ENCODE measurements at places on chromosomes 5 and 9.

- no peak for DNase-seq
Observed at GRCh38 chr9:97564291-97565175, 63.1 kb downstream of the TMOD1 start.

GRCh38 chr5:134738963-134739661 lies 764 bp downstream of the CAMLG start:
- peak; percentile 31 for DNase-seq

- DNase-seq, result no peak
Observed at GRCh38 chr9:131272212-131272611, 4.1 kb downstream of the FAM78A start.

DNA sequence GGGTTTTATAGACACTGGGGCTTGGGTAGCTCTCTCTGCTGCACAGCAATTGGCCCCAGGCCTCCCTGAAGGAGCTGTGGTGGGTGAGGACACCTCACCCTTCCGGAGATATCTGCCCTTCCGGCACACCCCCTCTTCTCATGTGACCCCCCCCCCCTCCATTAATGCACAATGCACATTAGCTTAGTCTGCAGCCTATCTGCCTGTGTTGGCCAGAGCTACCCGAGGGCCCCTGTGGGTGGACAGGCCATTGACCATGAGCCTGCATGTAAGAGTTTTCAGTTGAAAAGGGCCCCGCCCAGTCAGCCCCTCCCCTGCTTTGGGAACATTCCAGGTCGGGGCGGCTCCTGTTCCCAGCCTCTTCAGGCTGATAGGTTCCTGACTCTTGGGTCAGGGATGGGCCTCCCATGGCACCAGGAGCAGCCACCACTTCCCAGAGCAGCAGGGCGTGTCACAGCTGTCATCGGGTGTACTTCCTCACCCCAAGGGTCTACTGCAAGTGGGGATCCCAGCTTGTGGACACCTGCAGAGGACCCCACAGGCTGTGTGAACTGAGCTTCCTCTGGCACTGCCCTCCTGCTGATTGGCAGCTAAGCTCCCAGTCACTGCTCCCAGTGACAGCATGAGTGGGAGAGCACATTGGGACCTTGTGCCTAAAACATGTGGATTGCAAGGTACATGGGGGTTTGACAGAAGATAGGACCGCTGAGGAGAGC lies 17.8 kb downstream of the PHF2 start:
- DNase-seq, result no peak

DNA sequence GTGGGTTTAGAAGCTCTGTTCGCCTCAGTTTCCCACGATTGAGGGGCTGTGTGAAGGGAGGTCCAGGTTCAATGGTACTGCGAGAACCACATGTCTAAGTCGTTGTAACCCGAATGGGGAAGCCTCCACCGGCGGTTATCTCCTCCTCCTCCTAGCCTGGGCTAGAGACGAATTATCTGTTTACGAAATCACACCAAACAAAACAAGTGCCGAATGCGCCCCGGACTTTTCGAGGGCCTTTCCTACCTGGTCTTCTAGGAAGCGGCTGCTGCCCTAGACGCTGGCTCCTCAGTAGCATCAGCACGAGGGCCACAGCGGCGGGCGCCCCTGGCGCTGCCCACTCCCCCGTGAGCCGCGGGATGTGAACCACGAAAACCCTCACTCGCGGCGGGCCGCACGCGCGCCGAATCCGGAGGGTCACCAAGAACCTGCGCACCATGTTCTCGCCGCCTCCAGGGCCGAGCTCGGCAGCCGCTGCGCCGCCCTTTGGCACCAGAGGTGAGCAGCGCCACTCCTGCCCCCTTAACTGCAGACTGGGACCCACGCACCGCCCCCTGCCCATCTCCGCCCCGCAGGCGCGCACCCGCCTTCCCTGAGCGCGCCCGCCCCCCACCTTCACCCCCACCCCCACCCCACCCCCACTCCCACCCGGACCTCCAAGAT lies at the start of gene CDKN2A:
Gene CDKN2A (minus strand): TSS at position 500 of the 663 bp plus-strand sequence.
- DNase-seq, result no peak

GRCh38 chr9:23563517-23563916 lies 262.5 kb downstream of the ELAVL2 start:
- no peak for DNase-seq

DNA sequence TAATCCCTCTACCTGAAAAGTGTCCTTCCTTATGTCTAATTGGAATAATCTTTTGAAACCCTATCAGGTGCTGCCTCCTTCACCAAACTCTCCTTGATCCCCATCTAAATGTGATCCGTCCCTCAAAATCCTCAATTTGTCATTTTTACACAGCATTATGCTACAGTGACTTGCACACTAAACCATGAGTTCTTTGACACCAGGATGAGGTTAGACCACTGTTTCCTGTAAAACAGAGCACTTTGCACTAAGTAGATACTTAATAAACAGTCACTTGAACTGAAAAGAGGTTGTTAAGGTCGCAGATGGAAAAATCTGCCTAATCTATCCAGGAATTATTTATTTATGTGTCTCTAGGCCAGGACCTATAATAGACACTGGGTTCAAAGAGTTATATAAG lies 44.2 kb upstream of the TLX3 start:
- no peak for DNase-seq

DNA sequence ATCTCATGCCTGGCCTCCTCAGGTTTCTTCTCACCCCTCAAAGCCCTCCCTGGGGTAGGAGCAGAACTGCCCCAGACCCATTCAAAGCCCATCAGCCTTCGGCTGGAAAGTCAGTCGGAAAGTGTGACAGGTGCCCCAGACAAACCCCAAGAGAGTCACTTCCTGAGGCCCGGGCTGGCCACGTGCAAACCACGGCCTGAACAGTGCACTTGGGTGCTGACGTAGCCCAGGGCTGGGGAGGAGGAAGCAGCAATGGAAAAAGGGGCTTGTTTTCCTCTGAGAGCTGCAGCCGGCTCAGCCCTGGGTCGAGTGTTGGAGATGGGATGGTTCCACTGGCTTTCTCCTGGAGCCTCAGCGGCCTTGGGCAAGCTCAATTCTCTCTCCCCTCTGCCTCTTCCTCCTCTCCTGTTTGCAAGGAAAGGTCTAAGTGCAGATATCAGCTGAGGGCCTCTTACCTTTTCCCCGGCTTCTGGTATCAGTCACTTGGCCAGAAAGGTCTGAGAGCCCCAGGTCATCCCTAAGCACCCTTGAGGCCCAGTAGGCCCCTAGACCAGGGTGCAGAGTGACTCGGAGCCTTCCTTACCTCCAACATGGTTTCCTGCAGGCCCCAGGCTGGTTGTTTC lies 5.9 kb upstream of the EGR1 start:
- DNase-seq, result no peak

- no peak for DNase-seq
Observed at GRCh38 chr5:156677963-156678362, 172.1 kb upstream of the PPP1R2B start.

DNA sequence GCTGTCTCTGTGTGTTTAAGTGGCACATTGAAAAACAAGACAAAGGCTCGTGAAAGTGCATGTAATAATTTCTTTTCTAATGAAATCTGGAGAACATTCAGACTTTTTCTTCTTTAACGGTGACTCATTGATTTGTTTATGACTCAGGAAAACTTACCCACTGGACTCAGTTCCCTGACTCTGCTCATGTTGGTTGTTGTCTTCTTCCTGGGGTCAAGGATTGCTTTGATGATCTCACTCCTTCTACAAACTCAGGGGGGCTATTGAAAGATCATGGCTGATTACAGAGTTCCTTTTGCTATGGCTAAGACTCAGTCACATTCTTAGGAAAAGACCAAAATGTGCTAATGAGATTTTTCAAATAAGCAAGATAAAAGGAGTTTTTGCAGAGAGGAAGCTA lies 141.1 kb upstream of the DAP start:
- DNase-seq, result no peak

GRCh38 chr9:83996126-83996525 lies 15.5 kb downstream of the RMI1 start:
- DNase-seq, result no peak

DNA sequence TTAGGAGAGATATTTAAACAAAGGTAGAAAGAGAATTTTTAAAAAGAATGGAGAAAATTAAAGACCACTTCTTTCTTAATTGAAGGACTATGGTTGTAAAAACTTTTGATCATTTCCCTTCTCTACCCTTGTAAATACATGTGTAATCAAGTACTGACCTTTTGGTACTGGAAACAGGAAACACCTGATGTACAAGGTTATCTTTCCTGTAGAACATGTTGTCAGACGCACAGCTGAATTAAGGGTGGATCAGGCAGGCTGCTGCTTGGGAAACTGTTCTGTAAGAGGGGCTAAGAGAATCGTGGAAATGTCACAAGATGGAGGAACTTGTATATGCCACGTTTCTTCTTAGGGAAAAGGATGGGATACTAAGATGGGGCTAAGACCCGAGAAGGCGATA lies 341.6 kb downstream of the ZNF608 start:
- no peak for DNase-seq

DNA sequence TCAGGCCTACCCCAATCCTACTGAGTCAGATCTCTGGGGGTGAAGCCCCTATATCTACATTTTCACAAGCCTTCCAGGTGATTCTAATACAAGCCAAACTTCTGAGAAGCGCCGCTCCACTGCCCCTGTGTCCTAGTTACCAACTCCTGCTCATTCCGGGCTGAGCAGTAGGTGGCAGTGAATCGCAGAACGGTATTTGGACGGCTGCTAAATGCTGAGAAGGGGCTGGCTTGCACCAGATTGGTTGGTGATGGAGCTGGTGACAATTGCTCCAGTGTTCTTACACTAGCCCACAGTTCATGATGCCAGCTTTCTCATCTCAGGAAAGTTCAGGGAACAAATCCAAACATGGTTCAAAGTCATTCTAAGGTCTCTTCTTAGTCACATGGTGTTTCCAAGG lies 31.1 kb upstream of the FGF1 start:
- no peak for DNase-seq

DNA sequence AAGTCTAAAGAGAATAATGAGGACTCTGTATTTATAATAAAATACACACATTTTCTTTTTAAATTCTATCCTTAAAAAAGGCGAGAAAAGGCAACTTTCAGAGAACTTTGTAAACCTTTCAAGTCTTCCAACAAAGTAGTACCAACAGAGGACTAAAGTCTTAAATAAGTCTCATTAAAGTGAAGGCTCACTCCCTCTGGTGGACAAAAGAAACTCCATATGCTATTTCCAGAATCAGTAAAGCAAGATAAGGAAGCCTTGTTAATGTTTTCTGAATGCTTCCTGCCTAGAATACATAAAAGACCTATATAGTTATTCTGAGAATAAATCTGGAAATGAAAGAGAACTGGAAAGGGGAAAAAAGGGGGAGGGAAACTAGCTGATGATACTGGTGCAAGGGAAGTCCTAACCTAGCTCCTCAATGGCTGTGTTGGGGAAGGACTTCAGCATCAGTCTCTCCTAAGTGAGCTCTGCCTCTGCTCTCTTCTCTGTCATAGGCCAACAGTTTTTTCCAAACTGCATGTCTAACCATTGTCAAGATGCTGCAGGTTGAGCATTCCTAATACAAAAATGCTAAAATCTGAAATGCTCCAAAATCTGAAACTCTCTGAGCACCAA lies 7.2 kb downstream of the HMGCS1 start:
- DNase-seq, result peak; percentile 39

- no peak for DNase-seq
Observed at GRCh38 chr9:87810679-87811178, 71.9 kb upstream of the SPATA31E1 start.
